Suprapubic skin (tissue), 4 donors: ENCODE measurements at places on chromosomes 7 and 10. TPM values are rescaled to one million over a fixed set of nuclear protein-coding genes. Genes with fewer than 3 reads are reported as not detected.

GRCh38 chr10:101451261-101451660 is 97.3 kb downstream of the BTRC start:
- peaks cover 5% of the 10 kb centered on the region for H3K4me1 ChIP-seq
- no peaks in the 10 kb centered on the region for H3K36me3 ChIP-seq
- DNase-seq, result no peak
- H3K27ac ChIP-seq, result no peak overlapping the region

GRCh38 chr10:43965033-43965917 is 316.6 kb upstream of the ZNF32 start:
- H3K4me3 ChIP-seq, result no peak overlapping the region
- H3K36me3 ChIP-seq, result no peaks in the 10 kb centered on the region
- no peaks in the 10 kb centered on the region for H3K27me3 ChIP-seq
- peak overlapping the region; percentile 50 for H3K27ac ChIP-seq

NXPH1 gene
- not detected for total RNA-seq

NEUROD6 gene
- total RNA-seq, result not detected

TIMM23B gene
- total RNA-seq, result 32.3 TPM

FGFBP3 gene
- 0.56 TPM for total RNA-seq

WIPF3 gene
- 1.4 TPM for total RNA-seq

CPED1 gene
- 3.6 TPM for total RNA-seq

ITGB8 gene
- 65.5 TPM for total RNA-seq

DNA sequence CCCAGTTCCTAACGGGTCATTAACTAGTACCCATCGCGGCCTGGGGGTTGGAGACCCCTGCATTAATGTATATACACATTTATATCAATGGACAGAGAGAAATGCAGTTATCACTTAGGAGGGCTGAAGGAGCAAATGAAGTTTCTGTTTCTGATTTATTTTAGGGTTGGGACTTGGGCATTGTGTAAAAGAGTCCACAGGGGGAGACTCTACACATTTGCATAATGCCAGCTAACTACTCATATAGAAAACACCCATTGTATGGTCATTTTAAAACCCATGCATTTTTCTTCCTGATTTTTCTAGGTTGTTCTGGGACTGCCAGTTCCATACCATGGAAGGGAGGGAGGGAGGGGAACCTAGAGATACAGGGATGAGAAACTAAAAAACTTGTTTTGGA is 23.5 kb downstream of the BCCIP start:
- no peak overlapping the region for H3K4me3 ChIP-seq
- H3K27ac ChIP-seq, result no peak overlapping the region
- H3K36me3 ChIP-seq, result peaks cover 51% of the 10 kb centered on the region
- no peak for DNase-seq
- H3K4me1 ChIP-seq, result no peaks in the 10 kb centered on the region
